ENCODE measurements at places on chromosomes 4 and X.

- DNase-seq: peak; percentile 63
These were observed 1.1 kb downstream of the ZCCHC18 start for GRCh38 chrX:104113222-104113965.

- no peak for DNase-seq
These were observed 253.7 kb downstream of the PDHA2 start for GRCh38 chr4:96093563-96093962.

DNA sequence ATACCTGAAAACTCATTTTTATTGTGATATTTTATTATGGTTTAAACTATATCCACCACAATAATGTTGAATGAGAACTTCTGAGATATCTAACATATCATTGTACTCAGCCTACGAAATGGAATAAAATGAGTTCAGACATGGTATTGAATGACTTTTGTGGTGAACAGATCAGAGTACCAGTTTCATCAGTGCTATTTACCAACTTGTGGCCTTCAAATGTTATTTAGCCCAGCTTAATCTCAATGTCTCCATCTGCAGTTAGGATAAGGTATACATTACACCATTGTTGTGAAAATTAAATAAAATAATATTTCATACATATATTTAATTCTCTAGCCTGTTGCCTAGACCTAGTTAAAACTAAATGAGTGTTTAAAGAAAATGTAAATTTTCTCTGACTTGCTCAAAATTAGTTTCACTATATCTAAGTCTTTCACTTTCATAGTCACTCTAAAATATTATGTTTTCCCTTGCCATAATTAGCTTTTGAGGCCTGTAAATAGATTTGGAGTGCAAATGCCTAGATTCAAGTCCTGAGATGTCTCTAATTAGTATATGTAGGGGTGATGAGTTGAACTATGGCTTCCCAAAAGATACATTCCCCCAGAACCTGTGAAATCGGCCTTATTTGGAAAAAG, 594.2 kb downstream of the STPG2 start:
- no peak for DNase-seq

- DNase-seq: peak; percentile 13
These were observed 54.5 kb downstream of the TAF1 start for GRCh38 chrX:71420686-71421085.

GRCh38 chrX:103063918-103064434, at the start of gene BEX1:
Gene BEX1, minus strand, starts transcription at chrX:103064171. Its CDS starts 897 bp downstream, at chrX:103063274.
- peak; percentile 81 for DNase-seq

- peak; percentile 85 for DNase-seq
These were observed 105.1 kb downstream of the ADRA2C start for GRCh38 chr4:3871181-3871852.

- no peak for DNase-seq
These were observed 50.0 kb downstream of the KDM6A start for GRCh38 chrX:44922980-44923379.

Measured in glutamatergic neuron (in vitro differentiated cells).